ENCODE measurements at places on chromosomes 2 and 18. TPM values are rescaled to one million over a fixed set of nuclear protein-coding genes. Genes with fewer than 3 reads are reported as not detected.

ST8SIA5 gene
- 0.99 TPM for polyA plus RNA-seq

GBX2 gene
- polyA plus RNA-seq, result 0.65 TPM

ITPRIPL1 gene
- 5.1 TPM for polyA plus RNA-seq

OTOS gene
- 0.33 TPM for polyA plus RNA-seq

EPB41L5 gene
- 96.1 TPM for polyA plus RNA-seq
